ENCODE measurements at places on chromosomes 11 and 22.

DNA sequence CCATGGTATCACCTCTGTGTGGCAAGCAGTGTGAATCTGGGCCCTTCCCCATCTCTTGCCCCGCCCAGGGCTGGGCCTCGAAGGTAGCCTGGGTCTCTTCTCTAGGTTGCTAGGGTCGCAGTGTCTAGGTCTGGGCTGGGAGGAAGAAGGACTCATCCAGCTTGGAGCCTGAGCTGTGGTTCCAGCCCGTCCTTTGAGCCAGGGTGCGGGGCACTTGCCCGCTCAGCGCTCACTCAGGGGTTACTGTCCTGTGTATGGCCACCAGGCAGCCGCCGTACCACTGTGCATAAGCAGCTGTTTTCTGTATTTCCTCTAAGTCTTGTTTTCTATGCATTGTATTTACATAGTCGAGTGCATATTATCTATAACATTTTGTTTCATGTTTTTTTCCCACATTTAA lies 160.9 kb downstream of the TBC1D22A start:
- DNase-seq: no peak

DNA sequence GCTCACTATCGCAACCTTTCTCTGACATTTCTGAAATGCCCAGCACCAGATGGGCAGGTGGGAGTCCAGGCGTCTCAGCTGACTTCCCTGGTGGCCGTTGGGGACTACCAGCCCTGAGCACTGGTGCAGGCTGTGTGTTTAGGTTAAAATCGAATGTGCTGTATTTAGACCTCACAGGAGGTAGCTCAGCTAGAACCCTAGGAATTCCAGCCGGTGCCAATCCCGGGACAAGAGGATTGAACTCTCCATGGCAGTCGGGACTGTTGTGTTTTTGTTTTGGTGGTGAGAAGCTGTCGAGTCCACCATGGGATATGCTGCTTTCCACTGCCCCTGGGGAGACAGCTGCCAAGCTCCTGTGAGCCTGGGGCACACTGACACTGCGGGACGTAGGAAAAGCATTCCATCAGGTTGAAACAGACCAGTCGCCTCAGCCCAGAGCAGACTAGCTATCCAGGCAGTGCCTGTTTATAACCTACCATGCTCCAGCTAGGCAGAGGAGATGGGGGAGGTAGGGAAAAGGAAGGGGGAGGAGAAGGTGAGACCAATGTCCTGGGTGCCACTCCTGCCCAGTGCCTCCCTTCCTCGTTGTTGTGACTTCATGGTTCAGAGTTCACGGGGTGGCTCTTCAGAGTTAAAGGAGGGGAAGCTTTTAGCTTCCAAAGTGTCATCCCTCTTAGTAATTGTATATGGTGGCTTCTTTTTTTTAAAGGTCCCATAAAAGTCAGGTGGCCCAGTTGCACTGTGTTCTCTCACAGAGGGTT lies 53.0 kb downstream of the MICAL2 start:
- no peak for DNase-seq

GRCh38 chr22:32515084-32515483 lies 40.5 kb downstream of the FBXO7 start:
- DNase-seq: no peak

DNA sequence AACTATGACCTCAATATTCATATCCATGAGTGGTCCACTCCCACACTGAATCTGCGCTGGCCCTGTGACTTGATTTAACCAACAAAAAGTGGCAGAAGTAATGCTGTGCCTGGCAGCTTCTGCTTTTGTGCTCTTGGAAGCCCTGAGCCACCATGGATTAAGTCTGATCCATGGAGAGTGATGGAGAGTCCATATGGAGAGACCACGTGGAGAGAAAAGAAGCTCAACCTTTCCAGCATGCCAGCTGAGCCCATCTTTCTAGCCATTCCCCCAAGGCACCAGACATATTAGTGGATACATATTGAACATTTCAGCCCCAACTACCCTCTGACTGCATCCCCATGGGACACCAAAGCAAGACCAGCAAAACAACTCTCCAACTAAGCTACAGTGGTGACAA lies 16.0 kb downstream of the LRRC55 start:
- DNase-seq: no peak

DNA sequence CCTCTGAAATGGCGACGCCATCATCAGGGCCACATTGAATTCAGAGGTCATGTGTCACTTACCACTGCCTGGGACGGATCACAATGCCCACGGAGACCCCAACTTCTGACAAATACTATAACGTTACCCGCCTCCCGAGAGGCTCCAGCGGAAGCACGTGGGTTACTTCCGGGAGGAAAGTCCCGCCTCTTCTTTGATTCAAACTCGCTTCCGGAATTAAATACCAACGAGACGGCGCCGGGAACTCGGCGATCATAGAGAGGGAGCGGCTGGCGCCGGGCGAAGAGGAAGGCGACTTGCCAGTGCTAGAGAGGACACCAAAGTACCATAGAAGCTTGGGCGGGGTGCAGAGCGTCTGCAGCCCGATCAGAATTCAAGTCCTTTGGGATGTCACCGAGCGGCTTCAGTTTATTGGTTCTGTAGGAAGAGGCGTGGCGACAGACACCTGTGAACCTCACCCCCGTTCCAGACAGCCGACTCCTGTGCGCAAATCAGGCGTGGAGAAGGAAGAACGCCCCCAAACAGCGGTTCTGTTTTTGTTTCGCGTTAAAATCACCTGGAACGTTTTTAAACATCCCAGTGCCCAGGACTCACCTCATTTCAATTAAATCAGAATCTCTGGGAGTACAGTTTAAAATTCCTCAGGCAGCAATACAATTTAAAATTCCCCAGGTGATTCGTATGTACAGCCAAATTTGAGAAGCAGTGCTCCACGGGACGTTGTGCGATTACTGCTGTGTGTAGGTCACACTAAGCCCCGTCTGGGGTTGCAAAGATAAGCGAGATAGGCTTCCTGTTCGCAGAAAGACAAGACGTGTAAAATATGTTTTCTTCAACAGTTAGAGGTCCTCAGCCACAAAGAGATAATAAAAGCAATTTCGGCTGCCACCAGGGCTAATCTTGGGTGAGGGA lies at the start of gene TIMM10:
Gene TIMM10 (minus strand): TSS at position 159 of the 912 bp plus-strand sequence. CDS start 565 bp downstream, outside the sequence.
- peak; percentile 87 for DNase-seq

GRCh38 chr11:92259861-92260260 lies 35.2 kb downstream of the FAT3 start:
- DNase-seq: no peak

DNA sequence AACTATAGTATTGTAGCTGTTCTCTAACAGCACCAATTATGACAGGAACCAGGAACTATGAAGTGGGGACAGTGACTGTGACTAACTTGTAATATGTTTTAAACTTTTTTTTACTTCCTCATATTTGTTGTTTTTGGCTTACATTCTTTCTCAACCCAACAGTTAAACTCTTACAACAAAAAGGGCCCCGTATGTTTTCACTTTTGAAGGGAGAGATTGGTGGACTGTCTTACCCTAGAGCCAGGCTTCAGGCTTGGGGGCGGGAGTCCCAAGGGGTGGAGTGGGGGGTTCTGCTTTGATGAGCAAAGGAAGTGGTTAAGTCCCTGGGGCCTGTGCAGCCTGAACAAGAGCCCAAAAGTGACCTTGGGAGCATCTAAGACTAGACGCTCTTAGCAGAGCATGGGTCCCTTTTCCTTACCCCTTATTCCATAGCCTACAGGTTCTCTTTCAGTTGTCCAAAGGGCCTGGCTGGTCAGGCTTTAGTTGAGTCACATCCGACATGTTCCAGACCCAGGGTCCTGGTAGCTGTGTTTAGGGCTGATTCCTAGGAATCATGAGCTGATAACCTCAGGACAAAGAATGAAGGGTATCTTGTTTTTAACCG lies 38.8 kb downstream of the STIM1 start:
- DNase-seq: no peak

DNA sequence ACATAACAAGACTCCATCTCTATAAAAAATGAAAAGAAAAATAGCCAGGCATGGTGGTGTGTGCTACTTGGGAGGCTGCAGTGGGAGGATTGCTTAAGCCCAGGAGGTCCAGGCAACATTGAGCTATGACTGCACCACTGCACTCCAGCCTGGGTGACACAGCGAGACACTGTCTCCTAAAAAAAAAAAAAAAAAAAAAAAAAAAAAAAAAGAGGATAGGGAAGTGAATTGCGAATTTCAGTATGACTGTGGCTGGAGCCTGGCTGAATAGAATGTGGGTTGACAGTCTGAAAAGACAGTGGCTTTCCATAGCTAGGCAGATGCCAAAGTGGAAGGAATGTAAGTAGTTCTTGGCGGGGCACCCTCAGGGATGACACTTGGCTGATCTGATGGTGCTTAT lies 6.4 kb upstream of the LDHAL6A start:
- DNase-seq: no peak

- no peak for DNase-seq
Measured at GRCh38 chr22:45475063-45475747, 27.5 kb upstream of the FBLN1 start.

DNA sequence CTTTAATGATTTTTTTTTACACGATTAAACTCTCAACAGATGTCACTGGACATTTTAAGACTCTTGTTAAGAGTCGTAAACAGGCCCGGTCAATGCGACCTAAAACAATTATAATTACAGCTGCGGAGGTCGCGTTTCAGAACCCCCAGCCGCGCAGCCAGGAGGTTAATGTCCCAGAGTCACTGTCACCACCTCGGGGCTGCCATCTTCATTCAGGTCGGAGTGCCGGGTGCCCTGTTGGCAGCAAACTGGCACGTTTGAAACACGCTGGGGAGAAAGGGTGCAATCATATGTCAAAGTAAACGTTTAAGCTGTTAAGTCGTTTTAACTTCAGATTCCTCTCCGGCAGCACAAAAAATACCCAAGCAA lies 711 bp upstream of the PHF21B start:
- no peak for DNase-seq

- DNase-seq: no peak
Measured at GRCh38 chr11:122405547-122406341, 249.8 kb upstream of the UBASH3B start.

DNA sequence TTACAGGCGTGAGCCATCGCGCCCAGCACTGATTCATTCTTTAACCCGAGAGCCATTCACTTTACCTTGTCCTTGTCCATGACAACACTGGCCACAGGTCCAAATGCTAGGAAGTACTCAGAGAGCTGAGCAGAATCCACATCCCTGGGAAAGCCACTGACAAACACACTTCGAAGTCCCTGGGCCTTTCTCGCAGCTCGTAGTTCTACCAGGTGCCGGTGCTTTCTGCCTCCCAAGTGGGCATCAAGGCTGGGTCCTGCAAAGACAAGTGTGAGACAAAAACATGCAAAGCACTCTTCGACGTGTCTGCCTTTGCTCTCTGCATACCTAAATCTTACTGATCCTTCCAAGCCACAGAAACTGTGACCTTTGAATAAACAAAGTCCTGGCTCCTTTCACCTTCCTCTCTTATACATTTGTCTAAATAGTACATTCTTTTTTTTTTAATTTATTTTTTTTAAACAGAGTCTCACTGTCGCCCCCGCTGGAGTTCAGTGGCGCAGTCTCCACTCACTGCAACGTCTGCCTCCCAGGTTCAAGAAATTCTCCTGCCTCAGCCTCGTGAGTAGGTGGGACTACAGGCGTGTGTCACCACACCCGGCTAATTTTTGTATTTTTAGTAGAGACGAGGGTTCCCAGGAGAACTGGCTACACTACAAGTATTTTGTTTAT lies 2.2 kb downstream of the TUT1 start:
- DNase-seq: no peak

- no peak for DNase-seq
Measured at GRCh38 chr22:46416891-46417580, 81.5 kb downstream of the TRMU start.

GRCh38 chr11:9840460-9841004 lies 176.7 kb downstream of the SWAP70 start:
- no peak for DNase-seq

DNA sequence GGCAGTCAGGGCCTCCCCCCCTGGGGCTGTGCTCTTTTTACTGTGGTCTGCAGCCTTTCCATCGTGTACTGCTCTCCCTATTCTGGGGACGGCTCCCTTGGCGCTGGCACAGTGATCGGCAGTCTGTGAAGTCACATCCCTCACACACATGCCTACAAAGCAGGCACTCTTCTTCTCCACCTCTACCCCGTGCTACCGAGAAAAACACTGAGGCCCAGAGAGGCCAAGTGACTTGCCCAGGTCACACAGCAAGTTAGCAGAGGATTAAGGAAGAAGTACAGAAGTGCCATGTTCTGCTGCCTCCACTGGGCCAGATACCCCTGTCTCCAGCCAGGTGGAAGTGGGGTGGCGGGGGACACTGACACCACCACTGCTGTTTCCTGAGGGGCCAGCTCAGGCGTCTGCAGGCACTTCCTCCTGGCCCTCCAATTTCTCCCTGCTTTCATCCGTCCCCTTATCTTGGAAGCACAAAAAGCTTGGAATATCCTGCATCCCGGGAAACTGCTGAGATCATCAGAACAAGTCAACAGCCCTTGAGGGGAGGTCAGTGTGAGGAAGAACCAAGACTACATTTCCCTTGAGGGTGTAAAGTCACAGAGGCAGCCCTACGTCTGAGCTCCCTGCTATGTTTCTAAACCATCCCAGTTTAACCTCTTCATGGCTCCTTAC lies 30.2 kb upstream of the KLHL35 start:
- DNase-seq: no peak

GRCh38 chr11:66478729-66479393 lies 1.4 kb upstream of the DPP3 start:
- DNase-seq: no peak

DNA sequence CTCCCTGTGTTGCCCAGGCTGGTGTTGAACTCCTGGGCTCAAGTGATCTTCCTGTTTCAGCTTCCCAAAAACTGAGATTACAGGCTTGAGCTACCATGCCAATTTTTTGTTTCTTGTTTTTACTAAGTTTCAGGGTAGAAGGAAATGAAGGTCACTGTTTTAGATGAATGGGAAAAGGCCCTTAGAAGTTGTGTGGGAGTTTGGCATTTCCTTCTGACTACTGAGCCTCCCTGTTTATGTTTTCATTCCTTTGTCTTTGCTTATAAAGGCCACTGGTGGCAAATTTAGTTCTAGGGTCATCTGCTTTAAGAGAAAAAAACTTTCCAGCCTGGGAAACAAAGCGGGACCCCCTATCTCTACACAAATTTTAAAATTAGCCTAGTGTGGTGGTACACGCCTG lies 22.1 kb downstream of the SRPRA start:
- no peak for DNase-seq

DNA sequence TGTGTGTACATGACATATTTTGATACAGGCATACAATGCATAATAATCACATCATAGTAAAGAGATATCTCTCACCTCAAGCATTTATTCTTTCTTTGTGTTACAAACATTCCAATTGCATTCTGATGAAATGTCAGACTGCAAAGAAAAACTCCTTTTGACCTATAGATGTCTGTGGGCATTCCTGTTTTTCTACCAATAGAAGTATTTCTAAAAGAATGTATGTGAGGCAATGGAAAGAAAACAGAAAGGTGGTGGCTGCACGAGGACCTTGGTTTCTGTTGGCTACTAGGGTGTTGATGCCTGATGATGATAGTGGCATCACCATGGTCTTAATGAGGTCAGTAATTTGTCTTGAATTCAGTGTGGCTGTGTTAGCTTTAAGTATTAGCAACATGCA lies 137.0 kb upstream of the ANO3 start:
- no peak for DNase-seq

DNA sequence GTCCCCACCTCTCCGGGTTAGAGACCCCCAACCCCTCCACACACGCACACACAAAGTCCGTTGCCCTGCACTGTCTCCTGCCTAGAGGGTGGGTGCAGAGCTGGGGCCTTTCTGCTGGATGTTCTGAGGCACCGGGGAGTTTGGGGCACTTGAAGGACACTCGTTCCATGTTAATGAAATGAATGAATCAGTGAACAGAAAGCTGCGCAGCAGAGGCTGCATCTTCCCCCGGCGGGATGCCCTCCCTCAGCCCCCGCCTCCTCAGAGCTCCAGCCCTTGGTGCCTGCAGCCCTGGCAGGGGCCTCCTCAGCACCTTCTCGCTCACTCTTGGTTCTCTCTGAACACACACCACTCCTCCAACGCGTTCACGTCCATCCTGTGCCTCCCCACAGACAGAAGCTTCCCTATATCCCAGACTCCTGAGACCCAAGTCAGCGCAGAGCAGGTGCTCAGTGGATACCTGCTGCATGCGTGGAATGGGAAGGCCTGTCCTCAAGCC lies 611.9 kb downstream of the TBC1D22A start:
- no peak for DNase-seq
